ENCODE measurements at places on chromosomes 2 and 18. TPM values are rescaled to one million over a fixed set of nuclear protein-coding genes. Genes with fewer than 3 reads are reported as not detected.

Gene PLEK
- total RNA-seq, result 18.0 TPM

Gene LIMS1
- 233 TPM for total RNA-seq

Gene RFX8
- total RNA-seq, result 0.44 TPM

Gene GKN2
- total RNA-seq, result not detected

Data from T-helper 17 cell (primary cell).